ENCODE measurements at places on chromosomes 3 and 15. TPM values are rescaled to one million over a fixed set of nuclear protein-coding genes. Genes with fewer than 3 reads are reported as not detected.

DNA sequence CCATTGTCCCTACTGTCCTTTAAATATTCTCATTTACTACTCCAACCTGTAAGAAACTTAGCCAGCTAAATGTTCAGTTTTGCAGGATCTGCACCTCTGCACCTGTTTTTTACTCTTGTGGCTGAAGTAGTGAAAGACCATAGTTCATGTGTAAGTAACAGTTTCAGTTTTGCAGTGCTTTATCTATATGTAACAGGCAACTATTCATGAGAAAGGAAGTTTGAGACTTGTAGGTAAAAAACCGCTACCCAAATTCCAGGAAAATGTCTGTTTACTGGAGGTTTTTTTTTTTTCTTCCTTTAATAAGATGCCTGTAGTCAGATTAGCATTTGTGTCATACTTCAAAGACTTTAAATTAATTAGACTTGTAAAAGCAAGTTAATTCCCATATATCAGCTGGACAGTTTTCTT is 25.4 kb upstream of the MBNL1 start:
- DNase-seq = no peak

DNA sequence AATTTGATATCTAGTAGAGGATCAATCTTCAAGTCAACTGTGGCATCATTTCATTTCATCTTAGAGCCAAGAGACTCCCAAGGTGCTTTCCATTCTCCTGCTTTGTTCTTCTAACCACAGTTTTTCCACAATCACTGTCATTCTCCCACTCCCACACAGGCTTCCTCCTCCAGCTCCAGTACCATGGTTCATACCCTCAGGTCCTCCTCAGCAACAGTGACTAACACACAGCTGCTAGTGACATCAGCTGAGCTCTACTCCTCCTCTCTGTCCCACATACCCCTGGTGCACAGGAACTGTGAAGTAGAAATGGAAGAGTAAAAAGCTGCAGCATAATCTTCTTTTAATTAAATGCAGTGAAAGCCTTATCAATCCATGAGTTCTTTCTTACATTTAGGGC is 200.2 kb upstream of the DPH6 start:
- DNase-seq = no peak

DNA sequence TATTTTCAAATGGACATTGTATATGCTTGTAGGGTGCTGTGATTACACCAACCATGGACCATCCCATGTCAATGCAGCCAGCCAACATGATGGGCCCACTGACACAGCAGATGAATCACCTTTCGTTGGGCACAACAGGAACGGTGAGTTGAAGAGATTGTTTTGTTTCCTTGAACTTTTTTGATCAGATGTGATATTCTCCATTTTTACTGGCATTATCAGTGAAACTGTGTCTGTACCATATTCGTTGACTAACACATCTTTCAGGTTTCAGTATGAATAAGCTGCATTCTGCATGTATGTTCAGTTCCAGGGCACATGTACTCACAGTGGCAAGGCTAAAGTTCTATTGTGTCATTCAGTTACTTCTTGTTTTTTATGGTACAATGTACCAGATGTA is 655.2 kb downstream of the RBMS3 start:
- no peak for DNase-seq

DNA sequence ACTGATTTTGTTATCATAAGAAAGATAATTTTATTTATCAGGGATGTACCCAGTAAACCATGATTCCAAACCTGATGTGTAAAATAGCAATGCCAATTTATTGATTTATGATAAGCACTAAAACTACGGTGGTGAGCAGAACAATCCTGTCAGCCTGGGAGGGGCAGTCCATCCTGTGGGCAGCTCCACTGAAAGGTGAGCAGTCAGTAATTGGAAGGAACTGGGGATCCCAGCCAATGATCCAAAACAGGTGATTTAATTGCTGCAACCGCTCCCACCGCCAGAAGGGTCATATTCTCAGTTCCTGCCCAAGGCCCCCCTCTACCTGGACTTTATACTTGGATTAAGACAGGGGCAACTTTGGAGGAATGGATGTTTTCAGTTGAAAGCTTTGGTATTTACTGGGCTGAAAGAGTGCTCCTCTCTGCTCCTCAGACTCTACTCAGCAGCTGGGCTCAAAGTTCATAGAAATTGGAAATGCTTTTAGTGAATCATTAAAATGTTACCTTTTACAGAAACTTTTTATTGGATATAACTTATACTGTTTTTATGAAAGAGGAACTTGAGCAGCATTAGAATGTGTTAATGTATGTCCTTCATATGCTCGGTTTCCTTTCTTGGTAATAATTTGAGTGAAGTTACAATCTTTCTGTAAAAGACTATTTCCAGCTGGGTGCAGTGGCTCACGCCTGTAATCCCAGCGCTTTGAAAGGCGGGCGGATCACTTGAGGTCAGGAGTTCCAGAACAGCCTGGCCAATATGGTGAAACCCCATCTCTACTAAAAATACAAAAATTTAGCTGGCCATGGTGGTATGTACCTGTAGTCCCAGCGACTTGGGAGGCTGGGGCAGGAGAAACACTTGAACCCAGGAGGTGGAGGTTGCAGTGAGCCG is 198.6 kb upstream of the IL12A start:
- no peak for DNase-seq

GRCh38 chr3:113673593-113673992 is 22.8 kb downstream of the USF3 start:
- no peak for DNase-seq

GRCh38 chr3:176950743-176951142 is 246.5 kb downstream of the TBL1XR1 start:
- no peak for DNase-seq

- no peak for DNase-seq
Observed at GRCh38 chr3:157082305-157082982, 77.5 kb downstream of the CCNL1 start.

DNA sequence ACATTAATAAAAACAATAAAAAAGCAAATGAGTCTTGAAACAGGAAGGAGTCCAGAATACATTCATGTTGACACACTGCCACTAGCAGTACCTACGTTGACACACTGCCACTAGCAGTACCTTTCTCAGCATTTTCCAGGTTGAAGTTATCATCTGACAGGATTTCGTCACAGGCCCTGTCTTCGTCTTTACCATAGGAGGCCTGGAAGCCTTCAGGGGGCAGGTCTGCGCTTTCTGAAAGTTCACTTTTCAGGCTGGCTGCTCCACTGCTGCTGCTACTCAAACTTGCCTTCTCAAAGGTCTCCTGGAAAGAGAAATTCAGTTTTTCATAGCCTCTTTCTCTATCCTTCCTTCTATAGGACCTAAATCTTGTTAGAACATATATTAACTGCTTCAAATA is 194.7 kb downstream of the NEK10 start:
- DNase-seq = no peak

DNA sequence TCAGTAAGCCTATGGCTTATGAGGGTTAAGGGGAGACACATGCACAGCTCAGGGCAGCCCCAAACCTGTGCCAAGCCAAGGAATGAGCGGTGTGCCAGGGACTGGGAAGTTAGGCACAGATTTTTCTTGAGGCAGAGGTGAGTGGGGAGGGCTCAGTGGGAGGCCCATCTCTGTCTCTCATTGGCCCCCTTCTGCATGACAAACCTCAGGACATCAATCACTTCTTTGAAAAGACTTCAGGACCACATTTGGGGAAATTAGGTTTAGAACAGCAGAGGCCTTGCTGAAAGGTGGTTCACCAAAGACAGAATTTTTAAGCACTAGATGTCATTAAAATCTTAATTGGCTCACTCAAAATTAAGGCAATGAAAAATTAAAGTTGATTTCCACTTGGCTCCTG is 57.2 kb downstream of the RAB11A start:
- no peak for DNase-seq

- no peak for DNase-seq
Observed at GRCh38 chr3:186705882-186706780, 11.0 kb upstream of the KNG1 start.

GRCh38 chr3:151210676-151211381 is 7.8 kb upstream of the GPR171 start:
- DNase-seq = no peak

DNA sequence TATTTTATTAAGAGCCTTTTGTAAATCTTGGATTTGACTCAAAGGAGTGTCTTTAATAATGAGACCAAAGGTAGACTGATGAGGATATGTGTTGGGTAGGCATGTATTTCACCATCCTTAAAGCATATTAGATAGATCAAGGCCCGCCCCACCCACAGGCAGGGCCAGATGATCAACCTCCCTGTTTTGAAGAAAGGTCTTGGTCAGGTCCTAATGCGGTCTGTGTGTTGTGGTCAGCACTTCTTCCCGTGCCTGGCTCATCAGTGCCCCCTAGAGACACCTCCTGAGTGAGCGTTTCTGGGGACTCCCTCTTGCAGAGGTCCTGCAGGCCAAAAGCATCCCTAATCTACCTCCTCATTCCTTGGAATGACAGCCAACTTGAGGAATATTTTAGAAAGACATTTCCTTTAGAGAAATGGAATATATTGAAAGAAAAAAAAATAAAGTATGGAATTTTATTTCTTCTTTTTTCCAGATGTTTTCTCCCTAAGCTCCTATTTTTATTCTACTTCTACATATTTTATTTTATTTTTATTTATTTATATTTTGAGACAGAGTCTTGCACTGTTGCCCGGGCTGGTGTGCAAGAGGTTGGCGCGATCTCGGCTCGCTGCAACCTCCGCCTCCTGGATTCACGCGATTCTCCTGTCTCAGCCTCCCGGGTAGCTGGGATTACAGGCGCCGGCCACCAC is 6.0 kb downstream of the TM4SF4 start:
- peak; percentile 85 for DNase-seq

- no peak for DNase-seq
Observed at GRCh38 chr3:25820366-25820765, 30.5 kb downstream of the OXSM start.

GRCh38 chr3:149390772-149391212 is 13.3 kb upstream of the TM4SF1 start:
- DNase-seq = peak; percentile 22

- no peak for DNase-seq
Observed at GRCh38 chr3:2920103-2920502, 190.1 kb downstream of the IL5RA start.

DNA sequence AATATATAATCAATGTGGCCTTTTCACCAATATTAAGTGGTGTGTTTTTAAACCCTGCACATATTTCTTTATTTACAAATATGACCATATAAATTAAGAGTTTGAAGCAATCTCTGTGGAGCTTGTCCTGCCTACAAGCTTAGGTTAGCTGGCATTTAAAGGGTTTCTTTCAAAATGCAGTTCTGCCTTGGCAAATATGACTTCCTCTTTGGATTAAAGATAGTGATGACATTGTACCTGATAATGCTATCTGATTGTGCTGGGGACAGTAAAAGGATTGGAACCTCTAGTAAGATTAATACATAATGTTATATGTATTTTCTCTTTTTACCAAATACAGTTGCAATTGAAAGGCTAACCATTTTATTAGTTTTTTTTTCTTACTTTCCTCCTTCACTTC is 249.1 kb downstream of the OTOL1 start:
- DNase-seq = no peak

GRCh38 chr15:80464951-80465625 is 60.9 kb downstream of the ARNT2 start:
- no peak for DNase-seq

- no peak for DNase-seq
Observed at GRCh38 chr3:44995142-44995770, 19.2 kb downstream of the EXOSC7 start.

GRCh38 chr3:138338244-138338643 is 8.6 kb upstream of the NME9 start:
- no peak for DNase-seq

DNA sequence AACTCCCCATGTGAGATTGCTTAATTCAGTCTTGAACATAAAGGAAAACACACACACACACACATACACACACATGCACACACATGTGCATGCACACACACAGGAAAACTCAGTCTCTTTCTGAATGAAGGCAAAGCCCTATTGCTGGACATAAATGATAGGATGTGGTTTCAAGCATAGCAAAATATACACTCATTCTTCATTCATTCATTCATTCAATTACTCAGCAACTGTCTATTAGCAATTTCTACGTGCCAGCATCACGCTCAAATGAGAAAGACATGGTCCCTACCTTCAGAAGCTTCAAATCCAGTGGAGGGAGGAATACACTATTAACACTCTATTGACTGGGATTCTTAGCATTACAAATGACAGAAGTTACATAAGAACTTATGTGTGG is 41.8 kb upstream of the UBE2E2 start:
- no peak for DNase-seq

- no peak for DNase-seq
Observed at GRCh38 chr3:58537412-58538301, 667 bp upstream of the ACOX2 start.

DNA sequence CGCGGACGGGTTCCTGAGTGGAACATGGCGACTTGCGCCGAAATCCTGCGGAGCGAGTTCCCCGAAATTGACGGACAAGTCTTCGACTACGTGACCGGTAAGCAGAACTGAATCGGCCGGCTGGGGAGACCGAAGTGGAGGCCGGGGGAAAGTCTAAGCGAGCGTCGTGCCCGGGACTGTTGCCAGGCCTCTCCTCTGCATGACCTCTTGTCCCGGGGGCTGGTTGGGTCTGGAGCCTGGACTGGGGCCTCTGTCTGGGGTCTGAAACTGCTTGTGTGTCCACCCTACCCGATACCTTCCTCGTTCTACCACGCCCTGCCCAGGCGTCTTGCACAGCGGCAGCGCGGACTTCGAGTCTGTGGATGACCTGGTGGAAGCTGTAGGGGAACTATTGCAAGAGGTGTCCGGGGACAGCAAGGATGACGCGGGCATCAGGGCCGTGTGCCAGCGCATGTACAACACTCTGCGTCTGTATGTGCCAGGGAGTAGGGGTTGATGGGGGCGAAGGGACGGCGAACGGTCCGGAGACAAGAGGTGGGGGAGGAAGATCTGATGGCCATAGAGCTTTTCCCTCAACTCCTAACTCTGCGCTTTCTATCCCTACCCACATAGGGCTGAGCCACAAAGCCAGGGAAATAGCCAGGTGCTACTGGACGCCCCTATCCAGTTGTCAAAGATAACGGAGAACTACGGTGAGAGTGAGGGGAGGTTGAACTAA is at the start of gene ABCF3:
Gene ABCF3 (plus strand): TSS at position 16 of the 718 bp plus-strand sequence. CDS start 9 bp downstream, at position 25.
- peak; percentile 83 for DNase-seq

- DNase-seq = no peak
Observed at GRCh38 chr15:63392361-63393009, 10.8 kb upstream of the CA12 start.

MYL3 gene
- total RNA-seq = 11,437 TPM

GADL1 gene
- not detected for total RNA-seq

FGD5 gene
- 16.5 TPM for total RNA-seq

IGF2BP2 gene
- total RNA-seq = 15.9 TPM

MEX3B gene
- 4.0 TPM for total RNA-seq

DLEC1 gene
- 0.08 TPM for total RNA-seq

GPR171 gene
- total RNA-seq = 0.24 TPM
